ENCODE measurements at places on chromosomes 11 and 22.

- no peak for DNase-seq
Observed at GRCh38 chr11:85884581-85885021, 29.4 kb downstream of the CCDC83 start.

DNA sequence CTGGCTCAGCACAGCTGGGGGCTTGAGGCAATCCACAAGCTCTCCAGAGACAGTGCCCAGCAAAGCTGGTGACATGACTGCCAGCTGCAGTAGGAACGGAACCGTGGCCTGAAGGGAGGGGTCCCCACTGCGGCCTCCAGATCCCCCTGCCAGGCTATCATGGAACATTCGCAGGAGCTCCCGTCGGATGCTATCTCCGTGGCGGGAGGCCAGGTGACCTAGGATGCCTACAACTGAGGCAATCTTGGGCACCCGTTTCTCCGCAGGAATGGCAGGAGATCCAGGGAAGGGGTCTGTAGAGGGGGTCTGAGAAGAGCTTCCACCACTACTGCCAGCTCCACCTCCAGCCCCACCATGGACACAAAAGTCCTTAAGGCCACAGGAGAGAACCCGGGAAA lies 2.6 kb upstream of the GANAB start:
- no peak for DNase-seq

- no peak for DNase-seq
Observed at GRCh38 chr11:117868088-117868487, 8.4 kb downstream of the FXYD6 start.

DNA sequence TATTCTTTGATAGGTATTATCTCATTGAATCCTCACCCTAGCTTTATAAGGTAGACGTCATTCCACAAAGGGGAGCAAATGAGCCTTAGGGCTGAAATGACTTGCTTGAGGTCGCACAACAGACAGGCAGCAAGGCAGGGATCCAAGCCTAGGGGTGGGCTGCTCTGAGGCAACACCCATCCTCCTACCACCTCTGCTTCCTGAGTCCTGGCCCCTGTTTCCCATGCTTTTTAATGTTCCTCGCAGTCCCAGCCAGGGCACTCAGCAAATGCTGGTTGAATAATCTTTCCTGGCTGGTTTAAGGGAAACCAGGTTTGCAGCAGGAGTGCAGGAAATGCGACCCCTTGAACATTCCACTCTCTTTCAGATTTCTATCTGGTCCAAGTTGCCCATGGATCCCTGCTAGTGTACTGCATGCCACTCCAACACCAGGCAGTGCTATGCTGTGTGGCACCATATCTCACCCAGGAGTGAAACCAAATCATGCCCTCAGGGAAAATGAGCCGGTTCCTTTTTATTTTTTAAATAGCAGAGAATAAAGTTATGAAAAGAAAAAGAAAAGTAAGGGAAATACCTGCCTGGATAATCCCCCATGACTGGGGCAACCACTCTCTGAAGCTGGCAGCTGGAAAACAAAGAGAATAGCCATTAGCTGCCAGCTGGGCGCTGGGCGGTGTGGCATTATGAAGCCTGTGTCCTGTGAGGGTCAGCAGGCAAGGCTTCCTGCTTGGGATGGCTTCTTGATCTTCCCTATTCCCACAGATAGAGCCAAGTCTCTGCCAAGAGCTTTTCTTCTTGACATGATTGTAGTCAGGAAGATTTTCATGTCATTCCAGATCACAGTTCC lies 21.8 kb downstream of the MICAL2 start:
- no peak for DNase-seq

- DNase-seq = no peak
Observed at GRCh38 chr22:30969532-30970355, 679 bp downstream of the TUG1 start.

DNA sequence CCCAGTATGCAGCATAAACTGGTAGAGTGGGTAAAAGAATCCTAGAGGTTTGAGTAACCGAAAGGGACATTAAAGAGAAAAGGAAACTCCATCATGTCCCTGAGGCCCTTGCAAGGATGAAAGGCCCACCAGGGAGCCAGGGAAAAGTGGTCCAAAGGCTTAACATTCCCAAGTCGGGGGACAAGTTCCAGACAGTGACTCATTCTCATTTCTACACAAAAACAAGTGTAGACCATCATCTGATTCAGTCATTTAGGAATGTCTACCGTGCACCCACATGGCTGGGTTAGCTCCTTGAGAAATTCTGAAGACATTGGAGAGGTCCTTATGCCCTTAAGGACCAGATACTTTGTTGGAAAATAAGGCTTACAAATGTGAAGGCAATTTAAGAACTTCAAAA lies 4.8 kb upstream of the NOX4 start:
- peak; percentile 34 for DNase-seq

GRCh38 chr11:56783448-56784041 lies 35.0 kb upstream of the OR9G4 start:
- DNase-seq = no peak

DNA sequence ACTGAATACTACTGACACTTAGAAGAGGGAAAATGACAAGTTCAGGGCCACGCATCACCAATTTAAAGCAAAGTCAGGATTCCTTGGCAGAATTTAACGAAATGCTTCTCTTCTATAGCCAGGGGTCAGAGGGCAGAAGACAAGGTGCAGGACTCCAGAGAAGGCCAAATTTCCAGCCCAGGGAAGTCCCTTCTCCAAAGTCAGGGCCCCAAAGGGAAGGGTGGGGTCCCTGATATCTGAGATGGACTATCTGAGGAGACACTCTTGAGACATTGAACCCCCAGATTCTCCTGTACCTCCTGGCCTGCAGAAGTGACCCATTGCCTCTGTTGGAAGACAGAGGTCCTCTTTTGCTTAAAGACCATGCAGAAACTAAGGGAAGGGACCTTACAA lies 91.2 kb downstream of the RPS6KA4 start:
- DNase-seq = no peak

GRCh38 chr11:58609723-58610122 lies 12.7 kb upstream of the CNTF start:
- DNase-seq = no peak

DNA sequence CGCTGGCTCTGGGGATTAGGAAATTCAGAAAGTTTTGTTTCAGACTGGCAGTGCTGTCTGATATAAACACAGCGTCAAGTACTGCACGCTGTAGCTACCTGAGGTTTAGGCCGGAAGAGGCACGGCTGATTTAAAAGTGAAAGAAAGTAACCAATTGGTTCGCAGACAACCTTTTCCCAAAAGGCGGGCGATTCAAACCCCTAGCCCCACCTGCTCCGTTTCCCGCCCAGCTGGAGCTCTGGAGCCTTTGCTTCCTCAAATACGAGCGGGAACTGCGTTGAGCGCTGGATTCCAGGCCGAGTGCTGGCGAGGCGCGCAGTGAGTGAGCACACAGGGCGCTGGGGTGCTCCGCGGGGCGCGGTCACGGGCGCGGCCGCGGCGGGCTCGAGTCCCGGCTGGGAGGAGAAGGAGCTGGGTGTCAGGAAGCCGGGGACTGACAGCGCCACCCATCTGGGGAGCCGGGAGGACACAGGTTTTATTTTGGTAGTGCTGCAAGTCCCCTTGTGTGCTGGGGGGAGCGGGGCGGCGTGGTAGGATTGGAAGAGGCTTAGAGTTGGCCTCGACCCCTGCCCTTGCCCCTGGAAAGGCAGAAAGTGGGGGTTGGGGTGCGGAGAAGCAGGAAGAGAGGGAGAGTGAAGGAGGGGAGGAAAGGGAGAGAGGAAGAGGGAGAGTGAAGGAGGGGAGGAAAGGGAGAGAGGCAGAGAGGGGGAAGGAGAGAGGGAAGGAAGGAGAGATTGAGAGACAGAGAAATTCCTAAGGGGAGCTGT lies 2.1 kb downstream of the FAM111A start:
- peak; percentile 33 for DNase-seq

- DNase-seq = no peak
Observed at GRCh38 chr22:18954990-18955571, 19.0 kb upstream of the PRODH start.

DNA sequence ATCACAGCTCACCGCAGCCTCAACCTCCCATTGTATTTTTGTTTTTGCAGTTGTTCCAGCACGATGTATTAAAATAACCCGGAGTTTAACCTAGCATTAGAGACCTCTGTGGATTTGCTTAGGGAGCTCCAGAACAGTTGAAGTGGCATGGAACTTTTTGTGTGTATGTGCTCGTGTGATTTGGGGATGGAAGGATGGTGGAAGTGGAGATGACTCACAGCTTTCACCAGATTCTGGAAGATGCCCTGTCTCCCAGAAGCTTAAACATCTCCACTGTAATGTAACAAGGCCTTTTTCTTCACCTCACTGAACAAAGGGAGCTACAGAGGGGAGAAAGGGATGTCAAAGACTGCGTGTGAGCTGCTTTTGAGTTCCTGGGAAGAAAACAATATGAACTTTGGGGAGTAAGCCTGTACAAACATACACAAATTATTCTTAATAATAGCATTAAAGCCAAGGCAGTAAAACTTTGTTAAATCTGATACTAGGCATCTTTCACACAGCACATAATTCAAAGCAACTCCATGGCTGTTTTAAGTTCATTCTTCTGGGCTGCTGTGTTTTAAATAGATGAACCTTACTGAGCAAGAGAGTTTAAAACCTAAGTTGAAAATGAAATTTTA lies 226.4 kb downstream of the ADAMTS15 start:
- no peak for DNase-seq

- DNase-seq = no peak
Observed at GRCh38 chr22:29917052-29917902, 34.3 kb downstream of the MTMR3 start.

- DNase-seq = no peak
Observed at GRCh38 chr11:78208257-78209165, 19.8 kb downstream of the USP35 start.

- no peak for DNase-seq
Observed at GRCh38 chr11:70595452-70595851, 197.1 kb downstream of the CTTN start.

DNA sequence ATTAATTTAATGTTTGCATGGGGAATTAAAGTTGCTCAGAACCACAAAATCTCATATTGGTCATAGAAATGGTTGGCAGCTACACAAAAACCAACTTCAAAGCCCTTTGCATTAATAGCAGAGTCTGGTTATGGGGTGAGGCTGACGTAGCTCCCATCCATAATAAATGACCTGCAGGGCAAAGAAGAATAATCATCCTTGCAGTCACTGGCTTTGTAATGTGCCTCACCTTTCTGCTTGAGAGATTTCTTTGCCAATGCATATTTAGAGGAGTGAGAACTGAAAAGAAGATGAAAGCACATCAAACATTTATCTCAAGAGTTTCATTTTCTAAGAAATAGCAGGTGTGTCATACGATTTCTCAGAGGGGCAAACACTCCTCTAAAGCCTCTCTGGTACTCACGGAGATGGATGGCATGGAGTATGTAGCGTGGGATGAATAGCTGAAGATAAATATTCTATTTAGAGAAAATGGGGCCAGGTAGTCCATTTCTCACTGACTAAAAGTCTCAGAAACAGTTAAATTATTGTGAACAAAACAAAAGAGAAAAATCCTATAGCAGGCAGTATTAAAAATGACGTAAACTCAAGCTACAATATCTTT lies 1491.9 kb downstream of the FAM181B start:
- no peak for DNase-seq

- DNase-seq = no peak
Observed at GRCh38 chr22:48719978-48720661, 1107.6 kb downstream of the BRD1 start.

DNA sequence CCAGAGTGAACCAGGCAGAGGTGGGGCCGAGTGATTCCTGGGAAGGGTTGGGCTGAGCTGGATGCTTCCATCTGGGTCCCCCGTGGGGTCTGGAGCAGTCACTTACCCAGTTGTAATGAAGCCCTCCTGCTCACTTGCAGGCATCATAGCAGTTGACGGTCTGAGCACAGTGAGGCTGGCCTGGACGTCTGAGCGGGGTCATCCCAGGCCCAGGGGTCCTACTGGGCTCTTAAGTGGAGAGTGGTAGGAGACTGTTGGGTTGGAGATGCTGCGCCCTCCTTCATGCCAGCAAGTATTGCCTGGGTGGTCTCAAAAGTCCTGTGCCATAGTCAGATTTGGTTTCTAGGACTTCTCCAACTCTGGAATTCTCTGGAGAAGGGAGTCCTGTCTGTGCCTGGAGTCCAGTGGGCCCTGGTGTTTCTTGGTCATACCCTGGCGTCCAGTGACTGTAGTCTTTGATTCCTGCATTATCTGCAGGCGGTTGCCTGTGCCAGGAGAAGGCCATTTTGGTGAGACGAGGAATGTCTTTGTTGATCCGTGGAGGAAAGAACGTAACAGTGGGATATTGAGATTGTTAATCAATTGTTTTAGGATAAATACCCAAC lies 82.3 kb downstream of the TBC1D22A start:
- DNase-seq = no peak

DNA sequence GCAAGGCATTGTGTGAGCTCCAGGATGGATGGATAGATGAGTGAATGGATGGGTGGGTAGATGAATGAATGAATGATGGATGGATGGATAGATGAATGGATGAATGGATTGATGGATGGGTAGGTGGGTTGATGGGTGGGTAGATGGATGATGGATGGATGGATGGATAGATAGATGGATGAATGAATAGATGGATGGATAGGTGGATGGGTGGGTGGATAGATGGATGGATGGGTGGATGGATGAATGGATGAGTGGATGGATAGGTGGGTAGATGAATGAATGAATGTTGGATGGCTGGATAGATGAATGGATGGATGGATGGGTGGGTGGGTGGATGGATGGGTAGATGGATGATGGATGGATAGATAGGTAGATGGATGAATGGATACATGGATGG lies 33.5 kb downstream of the DHCR7 start:
- no peak for DNase-seq

GRCh38 chr11:45931739-45932138 lies 9.3 kb downstream of the LARGE2 start:
- DNase-seq = no peak

DNA sequence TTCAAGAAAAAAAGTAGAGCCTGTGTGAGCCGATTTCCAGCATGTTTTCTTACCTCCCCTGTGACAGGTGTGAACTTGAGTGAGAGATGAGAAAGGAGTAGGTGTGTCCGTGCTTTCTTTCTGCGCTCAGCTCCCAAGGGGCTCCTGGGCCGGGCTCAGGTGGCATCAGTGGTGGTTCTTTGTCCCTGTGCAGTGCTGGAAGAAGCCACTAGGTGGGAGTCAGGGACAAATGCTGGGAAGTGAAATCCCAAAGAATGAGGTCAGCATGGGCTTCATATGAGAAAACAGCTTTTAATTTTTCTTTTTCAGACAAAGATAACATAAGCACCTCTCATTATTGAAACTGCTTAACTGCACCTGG lies 57.8 kb downstream of the PPFIBP2 start:
- no peak for DNase-seq

DNA sequence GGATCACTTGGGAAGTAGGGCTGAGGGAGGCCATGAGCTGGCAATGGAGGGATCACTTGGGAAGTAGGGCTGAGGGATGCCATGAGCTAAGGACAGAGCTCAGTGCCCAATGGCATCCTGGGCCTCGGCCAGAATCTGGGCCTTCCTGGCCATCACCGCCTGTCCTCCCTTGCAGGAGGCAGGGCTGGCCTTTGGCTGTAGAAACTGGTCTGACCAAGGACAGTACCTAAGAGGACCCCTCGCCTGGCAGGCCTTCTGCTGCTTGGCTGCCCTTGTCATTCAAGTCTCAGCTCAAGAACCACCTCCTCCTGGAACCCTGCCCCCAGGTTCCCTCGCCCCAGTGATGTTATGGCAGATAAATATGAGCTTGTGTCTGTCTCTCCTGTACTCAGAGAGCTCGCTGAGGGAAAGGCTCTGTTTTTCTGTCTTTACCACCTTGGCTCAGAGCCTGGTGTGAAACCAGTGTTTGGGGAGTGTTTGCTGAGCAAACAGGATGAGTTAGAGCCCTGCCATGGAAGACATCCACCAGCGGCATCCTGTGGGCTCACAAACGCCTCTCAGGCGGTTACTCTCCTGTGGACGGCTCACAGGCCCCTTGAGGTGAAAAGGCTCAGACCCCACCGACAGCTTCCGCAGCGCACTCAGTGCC lies 19.3 kb upstream of the RASL10A start:
- DNase-seq = no peak

- DNase-seq = no peak
Observed at GRCh38 chr11:4713241-4713640, 8.7 kb downstream of the MMP26 start.
